ENCODE measurements at places on chromosomes 13 and 19.

- no peak for DNase-seq
These were observed 17.1 kb downstream of the SHISA7 start for GRCh38 chr19:55426042-55426441.

- peak; percentile 82 for DNase-seq
These were observed 990 bp downstream of the LMTK3 start for GRCh38 chr19:48510421-48511268.

GRCh38 chr13:75790198-75790970 is 154.3 kb downstream of the LMO7 start:
- no peak for DNase-seq

DNA sequence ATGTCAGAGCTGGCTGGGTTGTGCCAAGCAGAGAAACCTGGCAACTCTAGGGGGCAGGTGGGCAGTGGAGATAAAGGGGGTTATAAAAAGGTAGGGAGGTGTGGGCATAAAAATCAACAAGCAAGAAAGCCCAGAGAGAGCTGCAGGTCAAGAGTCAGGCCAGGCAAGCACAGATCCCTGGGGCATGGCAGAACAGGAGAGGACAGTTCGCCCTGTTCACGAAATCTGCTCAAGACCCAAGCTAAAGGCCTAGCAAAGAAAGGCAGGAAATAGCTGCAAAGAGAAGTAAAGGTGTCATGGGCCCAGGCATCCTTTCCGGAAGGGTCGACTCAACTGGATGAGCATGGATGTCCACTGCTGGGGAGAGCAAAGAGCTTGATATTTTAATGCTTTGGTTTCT is 3.4 kb downstream of the MBNL2 start:
- DNase-seq, result no peak

DNA sequence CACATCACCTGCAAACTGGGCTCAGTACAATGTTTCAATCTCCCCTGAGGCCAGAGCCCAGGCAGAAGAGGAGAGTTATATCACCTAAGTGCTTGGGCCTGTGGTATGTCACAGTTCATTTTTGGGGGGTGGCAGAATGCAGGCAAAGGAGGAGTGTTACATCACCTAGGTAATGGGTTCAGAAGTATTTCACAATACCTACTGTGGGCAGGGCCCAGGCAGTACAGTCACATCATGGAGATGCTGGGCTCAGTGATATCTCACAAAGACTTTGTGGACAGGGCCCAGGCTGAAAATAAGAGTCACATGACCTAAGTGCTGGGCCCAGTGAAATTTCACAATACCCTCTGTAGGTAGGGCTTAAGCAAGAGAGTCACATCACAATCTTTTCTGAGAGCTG is 12.7 kb upstream of the ZNF728 start:
- DNase-seq, result no peak

DNA sequence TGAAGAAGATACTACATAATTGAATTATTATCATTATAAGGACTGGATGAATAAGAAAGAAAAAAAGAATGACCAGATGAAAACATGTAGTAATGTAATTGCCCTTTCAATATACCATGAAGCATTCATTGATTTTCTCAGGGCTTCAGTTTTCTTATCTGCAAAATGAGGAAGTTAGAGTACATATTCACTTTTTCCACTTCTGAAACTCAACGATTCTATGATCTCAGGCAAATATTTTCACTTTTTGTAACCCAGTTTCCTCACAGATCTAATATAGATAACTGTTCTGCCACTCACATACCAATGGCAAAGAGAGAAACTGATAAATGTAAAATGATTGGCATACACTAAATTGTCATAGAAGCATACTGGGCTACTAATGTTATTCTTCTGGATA is 856.6 kb upstream of the KLHL1 start:
- no peak for DNase-seq

DNA sequence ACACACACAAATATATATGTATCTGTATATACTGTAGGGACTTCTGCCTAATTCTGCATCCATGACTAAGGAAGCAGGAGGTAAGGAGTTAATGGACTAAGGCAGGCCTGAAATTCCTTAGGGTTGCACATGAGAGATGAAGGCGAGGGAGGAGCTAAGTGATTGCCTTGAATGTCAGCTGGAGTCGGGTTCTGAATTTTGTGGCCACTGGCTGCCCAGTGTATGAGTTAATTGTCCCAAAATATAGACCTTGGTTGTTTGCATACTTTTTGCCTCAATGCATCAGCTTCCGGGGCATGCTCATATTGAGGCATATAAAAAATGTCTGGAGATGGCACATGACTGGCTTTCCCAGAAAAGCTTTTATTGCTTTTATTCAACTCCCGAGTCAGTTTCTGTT is 245.5 kb downstream of the TDRD3 start:
- DNase-seq, result no peak

GRCh38 chr19:18102916-18103542 is 5.5 kb downstream of the MAST3 start:
- DNase-seq, result no peak

- peak; percentile 37 for DNase-seq
These were observed 88.8 kb downstream of the GNG7 start for GRCh38 chr19:2613507-2614295.

DNA sequence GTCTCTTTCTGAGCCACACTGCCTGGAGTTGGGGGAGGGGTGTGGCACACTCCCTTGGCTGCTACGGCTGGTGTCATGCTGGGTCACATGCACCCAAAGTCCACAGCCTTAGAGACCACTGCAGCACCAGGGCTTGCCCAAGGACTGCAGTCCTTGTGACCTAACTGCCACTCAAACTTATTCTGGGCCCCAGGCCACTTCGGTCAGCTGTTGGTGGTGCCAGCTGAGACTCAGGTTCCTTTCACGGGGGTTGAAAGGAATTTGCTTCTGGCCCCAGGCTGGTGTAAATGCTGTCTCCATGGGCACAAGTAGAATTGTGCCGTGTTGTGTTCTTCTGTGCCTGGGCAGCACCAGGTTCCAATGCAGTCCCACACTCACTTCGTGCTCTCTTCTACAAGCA is 9.5 kb upstream of the VN1R1 start:
- no peak for DNase-seq

DNA sequence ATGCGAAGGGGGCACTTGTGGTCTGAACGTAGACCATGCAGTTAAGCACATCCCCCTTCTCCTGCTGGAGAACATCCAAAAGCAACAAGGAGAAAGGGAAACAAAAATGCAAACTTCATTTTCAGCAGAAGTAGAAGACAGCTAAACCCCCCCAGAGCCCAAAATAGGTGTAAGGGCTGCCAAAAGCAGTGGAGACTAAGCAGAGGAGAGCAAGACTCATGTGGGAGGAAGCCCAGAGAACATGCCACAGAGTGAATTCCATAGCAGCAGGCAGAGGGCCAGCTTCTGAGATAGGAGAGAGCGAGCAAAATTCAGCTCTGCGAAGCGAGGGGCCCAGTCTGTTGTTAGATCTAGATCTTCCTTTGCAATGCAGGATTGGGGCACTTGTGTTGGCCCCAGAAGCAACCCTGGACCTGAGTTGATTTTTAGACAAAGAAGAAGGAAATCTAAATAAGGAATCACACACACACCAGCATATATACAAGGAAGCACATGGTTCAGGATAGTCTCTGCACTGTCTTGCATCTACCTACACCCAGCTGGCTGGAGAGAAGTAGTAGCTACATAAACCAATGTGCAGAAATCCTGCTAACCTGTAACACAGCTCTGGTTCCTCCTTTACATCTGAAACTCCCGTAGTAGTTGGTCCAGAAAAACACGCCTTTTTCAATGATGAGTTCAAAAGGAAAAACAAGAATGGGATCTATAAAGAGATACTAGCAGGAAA is 199.6 kb downstream of the SPRY2 start:
- no peak for DNase-seq
